ENCODE measurements at places on chromosomes 4 and X.

DNA sequence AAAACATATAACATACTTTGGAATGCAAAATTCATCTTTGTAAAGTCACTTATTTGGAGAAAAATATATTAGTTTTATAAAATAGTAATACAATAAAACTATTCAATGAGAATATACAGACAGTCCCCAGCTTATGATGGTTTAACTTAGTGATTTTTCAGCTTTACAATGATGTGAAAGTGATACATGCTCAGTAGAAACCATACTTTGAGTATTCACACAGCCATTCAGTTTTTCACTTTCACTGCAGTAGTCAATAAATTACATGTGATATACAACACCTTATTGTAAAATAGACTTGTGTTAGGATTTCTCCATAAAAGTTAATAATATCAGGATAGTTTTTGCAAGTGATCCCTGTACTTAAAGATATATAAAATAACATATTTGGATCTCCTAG lies 436.0 kb downstream of the CENPC start:
- DNase-seq: no peak

DNA sequence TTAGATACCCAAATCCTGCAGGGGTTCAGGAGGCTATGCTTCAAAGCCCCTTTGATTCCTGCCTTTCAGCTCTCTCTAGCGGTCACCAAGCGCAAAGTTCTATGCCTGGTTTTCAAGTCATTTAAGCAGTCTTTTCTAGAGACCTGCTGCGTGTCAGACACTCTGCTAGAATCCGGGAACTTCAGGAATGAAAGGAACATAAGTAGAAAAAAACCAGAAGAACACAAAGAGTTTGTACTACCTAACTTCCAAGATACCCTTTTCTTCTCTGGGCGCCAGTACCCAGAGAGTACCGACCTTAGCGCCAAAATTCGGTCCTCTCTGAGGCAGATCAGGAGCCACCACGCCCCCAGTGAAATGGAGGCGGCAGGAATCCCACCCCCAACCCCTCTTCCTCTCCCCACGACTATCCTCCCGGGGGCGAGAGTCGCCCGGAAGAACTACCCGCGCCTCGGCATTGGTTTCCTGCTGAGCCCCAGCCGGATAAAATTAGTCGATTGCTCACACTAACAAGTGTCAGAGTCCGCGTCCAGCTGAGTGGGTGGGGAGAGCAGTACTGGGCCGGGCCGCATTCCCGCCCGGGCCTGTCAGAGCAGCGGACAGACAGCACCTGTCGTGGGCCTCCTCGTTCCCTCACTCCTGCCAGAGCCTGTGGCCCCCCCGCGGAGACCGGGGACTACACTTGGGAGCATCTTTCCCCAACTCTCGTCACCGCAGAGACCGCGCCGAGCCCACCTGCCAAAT lies 78.8 kb downstream of the RLIM start:
- DNase-seq: peak; percentile 3

DNA sequence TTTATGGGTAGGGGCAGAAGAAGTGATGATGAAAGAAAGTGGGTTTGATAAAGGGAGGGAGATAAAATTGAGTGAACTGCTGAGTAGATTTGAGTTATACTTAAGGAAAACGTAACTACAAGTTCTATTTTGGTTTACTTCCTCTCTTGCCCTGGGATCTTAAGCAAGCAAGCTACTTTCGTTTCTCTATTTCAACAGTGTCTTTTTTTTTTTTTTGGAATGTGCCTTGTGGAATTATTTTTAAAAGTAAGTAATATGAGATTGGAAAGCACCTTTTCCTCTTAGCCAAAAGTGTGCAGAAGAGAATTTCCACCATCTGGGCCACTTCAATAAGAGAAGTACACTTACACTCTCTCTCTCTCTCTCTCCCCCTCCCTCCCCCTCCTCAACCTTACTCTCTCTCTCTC lies 16.0 kb upstream of the C4orf36 start:
- DNase-seq: no peak

GRCh38 chrX:13295841-13296240 lies 24.0 kb downstream of the ATXN3L start:
- no peak for DNase-seq

DNA sequence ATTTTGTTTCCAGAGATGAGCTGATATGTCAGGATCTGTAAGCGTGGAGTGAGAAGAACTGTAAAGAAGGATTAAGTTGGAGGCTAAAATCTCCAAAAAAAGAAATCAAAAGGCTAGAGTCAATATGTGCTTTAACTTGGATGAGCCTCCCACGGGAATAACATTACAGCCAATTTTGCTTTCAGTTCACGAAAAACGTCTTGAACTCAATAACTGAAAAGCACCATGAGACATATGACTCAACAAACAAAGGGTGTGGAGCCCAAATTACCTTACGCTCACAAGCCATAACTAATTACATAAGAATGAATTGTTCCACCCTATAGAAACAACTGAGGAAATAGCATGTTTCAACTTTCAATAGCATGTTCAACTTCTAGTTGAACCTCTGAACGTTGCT lies 22.3 kb downstream of the TMPRSS11D start:
- DNase-seq: no peak

DNA sequence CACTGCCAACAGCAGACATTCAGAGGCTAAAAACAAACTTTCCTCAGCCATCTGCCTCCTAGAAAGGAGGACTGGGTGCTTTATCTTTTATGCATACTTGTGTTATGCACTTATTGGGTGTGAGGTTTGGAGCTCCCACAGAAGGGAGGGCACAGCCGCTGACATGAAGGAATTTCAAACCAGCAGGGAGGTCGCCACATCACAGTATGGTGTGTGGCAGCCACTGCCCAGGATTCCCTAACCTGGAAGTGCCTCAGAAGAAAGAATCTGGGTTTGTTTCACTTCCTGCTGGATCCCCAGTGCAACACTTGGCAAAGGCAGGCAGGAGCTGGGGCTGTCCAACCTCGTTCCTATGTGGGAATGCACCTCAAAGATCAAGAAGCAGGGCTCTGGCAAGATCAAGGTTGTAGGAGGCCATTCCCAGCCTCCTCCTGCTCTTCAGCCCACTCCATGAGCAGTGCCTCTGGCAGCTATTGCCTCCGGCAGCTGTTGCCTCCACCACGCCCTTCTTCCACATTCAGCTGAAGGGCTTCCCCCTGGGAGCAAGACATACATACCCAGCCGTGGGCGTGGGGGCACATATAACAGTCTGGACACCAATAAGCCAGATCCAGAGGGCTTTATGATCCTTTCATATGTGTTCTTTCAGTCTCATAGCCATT lies 109.0 kb upstream of the MAMLD1 start:
- DNase-seq: no peak

All from activated CD4-positive, alpha-beta T cell treated with anti-CD3 and anti-CD28 coated beads, Interleukin-2, amount 50 U/mL, for 24 hours (primary cell).